NCI-H2107 (cell line): ENCODE measurements at places on chromosomes 13 and 19.

DNA sequence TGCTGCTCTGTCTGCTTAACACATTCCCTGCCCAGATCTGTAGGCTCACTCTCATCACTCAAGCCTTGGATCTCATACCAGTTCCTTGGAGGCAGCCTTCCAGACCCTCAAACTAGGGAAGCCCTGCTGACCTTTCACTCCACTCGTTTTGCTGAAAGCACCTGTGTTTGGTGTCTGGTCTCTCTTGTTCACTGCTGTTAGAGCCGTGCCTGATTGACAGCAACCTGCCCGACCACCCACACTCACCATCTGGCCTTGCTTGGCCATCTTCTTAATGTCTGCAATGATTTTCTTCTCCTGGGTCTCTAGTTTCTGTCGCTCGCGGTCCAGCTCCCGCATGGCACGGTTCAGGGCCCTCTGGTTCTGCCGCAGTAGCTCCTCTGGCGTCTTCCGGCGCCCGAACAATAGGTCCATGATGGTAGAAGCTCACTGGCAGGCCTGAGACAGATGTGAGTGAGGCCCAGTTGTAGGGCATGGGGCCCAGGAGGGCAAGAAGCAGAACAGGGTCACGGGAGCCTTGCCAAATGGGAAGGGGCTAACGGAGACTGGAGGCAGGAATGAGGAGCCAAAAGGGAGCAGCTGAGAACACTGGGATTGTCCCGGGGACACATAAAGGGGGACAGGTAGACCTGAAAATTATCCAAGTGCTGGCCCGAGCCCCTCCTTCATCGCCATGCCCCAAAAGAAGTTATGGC is 959 bp downstream of the CHMP2A start:
- no peak for DNase-seq

GRCh38 chr13:23871616-23872220 is 17.5 kb downstream of the MIPEP start:
- DNase-seq: no peak

- no peak for DNase-seq
Observed at GRCh38 chr13:97798836-97799235, 154.6 kb upstream of the IPO5 start.

GRCh38 chr13:113584870-113585671 is 518 bp downstream of the TFDP1 start:
- no peak for DNase-seq

DNA sequence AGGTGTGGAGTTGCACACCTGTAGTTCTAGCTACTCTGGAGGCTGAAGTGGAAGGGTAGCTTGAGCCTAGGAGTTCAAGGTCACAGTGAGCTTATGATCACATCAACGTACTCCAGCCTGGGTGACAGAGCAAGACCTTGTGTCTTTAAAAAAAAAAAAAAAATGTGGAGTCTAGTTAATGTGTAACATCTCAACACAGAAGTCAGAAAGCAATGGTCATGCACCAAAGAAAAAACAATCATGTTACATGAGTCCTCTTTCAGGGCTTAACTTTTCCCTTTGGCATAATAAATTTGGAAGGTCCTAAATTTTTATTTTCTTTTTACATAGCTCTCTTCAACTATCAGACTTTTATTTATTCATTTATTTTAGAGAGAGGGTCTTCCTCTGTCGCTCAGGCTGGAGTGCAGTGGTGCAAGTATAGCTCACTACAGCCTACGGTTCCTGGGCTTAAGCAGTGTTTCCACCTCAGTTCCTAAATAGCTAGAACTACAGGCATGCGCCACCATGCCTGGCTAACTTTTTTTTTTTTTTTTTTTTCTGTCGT is 22.3 kb downstream of the SETDB2 start:
- DNase-seq: no peak

DNA sequence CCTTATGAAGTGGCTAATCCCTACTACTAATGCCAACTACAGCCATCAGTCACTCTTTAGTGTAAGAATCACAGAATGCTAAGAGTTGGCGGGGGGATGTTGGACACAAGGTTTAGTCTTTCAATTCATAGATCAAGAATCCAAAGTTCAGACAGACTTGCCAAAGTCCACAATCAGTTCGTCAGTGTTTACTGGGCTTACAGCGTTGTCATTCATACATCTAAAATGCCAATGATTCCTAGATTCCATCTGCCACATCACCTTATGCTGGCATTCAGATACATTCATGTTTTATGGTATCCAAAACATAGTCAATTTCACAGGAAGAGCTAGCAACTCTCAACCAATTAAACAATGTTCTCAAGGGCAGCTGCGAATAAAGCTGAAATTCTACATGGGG is 18.1 kb downstream of the RCBTB2 start:
- no peak for DNase-seq

DNA sequence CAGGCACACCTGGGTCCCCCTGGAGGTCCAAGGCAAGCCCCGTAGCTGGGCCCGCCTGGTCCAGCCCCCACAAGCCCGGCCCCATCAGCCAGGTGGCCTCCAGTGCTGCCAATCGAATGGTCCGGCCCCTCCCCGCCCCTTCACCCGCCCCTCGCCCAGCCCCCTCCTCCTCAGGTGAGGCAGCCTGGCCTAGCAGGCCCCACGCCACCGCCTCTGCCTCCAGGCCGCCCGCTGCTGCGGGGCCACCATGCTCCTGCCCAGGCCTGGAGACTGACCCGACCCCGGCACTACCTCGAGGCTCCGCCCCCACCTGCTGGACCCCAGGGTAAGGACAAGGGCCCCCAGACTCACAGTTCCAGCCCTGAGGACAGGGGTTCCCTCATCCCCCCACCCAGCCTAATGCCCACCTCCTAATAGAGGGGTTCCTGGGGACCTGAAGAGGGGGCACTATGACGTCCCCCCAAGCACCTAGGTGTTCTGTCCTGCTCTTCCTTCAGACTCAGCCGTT is at the start of gene HPN:
HPN (plus strand) TSS at position 174 of the 508 bp plus-strand sequence. CDS start 786 bp downstream, outside the sequence.
- DNase-seq: no peak

- DNase-seq: no peak
Observed at GRCh38 chr19:40610396-40611064, 9.4 kb downstream of the LTBP4 start.

- no peak for DNase-seq
Observed at GRCh38 chr19:31092274-31092673, 257.0 kb downstream of the TSHZ3 start.

- no peak for DNase-seq
Observed at GRCh38 chr13:50200988-50201387, 185.7 kb downstream of the KCNRG start.

DNA sequence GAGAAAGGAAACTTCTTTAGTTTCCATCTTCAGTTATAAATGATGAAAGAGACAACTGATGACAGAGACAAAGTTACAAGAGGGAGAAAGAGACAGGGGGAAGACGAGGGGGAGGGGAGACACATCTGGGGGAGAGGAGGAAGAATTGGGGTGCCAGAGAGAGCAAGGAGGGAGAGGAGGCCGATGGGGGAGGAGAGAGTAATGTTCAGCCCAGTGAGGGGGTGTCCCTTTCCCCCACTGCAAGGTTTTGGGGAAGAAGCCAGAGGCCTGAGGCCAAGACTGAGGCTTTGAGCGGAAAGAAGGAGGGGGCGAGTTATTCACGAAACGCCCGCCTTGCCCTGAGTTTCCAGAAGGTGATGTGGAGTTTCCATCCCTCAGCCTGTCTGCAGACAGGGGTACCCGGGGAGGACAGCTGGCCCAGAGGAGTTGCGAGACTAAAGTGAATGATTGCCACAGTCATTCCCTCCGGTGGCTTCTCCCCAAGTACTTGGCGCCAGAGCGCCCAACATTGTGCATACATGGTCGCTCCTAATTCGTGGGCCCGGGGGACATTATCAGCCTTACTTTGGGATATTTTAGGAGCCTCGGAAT is 558 bp upstream of the PPAN start:
- no peak for DNase-seq

DNA sequence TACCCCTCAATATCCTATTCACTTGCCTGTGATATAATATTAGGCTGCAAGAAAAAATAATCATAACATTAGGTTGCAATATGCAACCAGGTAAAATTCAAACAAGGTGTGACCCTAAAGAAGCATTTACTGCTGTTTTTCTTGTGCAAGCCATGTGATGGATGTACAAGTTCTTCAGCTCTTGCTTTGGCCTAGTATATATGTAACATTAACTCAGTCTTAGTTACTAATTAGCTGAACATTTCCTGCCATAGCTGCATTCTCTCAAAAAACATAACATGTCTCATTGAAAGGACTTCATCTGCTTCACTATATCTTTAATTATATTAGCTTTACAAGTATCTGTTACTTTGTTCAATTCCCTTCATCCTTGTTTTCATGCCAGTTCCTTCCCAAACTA is 406.8 kb upstream of the HTR2A start:
- no peak for DNase-seq

GRCh38 chr13:20939662-20940061 is 37.1 kb upstream of the XPO4 start:
- DNase-seq: no peak

DNA sequence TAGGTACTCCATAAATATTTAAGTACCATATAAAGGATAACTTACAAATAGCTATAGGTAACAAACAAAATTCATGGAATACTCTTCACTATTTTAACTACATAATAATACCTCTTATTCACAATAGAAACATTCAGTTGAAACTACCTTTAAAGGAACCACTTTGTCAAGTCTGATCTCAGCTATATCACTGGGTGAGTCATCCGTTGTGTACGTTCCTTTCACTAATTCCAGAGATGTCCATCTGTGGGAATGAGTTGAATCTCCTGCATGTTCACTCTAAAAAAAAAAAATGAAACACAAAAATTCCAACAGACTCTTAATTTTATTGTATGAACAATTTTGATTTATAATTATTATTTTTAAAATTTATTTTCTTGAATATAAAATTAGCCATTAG is 149.4 kb upstream of the FBXL3 start:
- no peak for DNase-seq

GRCh38 chr13:75770592-75771011 is 134.5 kb downstream of the LMO7 start:
- no peak for DNase-seq

DNA sequence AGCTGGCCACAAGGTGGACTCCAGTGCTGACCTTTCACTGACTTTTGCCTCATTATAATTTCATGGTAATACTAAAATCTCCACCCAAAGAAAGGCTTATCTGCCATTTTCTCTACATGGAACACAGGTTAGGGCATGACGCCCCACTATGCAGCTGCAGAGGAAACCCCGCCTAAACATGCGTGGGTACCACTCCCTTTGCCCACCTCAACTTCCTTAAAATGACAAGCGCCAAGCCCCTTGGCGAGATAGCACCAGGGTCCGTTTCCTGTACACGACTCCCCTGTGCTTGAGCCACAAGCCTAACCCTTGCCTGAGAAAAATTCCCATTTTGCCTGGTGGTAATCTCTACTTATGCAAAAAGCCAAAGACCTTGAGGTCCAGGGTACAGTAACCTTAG is 36.0 kb upstream of the PABPC3 start:
- DNase-seq: no peak

GRCh38 chr19:39967561-39967960 is 3.4 kb upstream of the PSMC4 start:
- DNase-seq: no peak

DNA sequence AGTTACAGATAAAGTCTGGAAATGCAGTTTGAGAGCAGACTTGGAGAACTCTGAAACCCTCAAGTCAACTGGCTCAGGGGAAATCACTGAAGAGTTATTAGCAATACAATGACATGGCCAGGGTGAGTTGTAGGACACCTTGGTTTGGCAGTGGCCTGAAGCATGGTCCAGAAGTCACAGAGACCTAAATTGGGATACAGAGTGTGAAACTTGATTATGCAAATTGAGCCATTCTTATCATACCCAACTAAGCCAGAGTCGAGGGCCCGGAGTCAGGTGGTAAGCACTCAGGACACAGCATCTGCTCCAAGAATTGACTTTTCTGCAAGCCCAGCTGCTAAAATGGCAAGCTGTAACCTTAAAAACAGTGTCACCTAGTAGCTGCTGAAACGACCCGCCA is 224.5 kb downstream of the DCLK1 start:
- DNase-seq: no peak

DNA sequence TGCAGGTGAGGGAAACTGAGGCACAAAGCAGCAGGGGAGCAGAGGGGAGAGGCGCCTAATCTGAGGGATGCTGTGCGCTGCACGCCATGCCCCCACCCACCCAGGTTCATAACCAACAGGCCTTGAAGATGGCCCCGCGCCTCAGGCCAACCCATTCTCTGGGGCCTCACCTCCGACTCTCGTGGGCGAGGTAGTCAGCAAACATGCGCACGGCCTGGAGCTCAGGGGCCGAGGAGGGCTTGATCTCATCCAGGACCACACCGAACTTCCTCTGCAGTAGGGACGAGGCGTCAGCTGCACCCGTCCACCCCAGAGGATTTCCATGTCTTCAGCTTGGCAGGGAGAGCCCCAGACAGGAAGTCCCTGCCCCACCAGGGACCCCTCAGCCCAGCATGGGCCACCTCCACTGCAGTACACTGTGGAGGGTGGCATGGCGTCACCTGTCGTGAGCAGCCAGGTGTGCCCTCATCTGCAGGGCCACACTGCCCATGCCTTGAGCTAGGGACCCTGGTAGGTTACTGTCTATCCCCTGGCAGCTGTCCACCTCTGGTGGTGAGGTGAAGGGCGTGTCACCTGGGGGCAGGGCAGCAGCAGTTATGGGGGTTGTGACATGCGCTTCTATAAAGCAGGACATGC is 8.3 kb downstream of the COPE start:
- DNase-seq: no peak

DNA sequence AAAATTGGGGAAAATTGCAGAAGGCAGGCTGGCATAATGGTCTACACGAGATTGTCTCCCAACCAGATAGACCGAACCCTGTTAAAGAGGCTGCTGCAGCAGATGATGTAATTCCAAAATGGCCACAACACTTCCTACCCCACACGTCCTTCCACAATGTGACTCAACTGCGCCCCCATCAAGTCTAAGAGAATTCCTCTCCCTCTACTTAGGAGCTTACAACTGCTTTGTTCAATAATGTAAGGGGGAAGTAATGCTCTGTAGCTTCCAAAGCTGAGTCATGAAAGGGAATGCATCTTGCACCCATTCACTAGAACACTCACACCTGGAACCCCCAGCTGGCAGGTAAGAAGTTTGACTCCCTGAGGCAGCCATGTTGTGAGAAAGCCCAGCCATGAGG is 117.8 kb upstream of the IRS2 start:
- DNase-seq: no peak

GRCh38 chr13:113065406-113066141 is 40.0 kb upstream of the F7 start:
- DNase-seq: no peak

GRCh38 chr19:51784109-51784785 is 10.7 kb upstream of the FPR3 start:
- DNase-seq: no peak

GRCh38 chr13:40588101-40588500 is 78.3 kb downstream of the FOXO1 start:
- no peak for DNase-seq

DNA sequence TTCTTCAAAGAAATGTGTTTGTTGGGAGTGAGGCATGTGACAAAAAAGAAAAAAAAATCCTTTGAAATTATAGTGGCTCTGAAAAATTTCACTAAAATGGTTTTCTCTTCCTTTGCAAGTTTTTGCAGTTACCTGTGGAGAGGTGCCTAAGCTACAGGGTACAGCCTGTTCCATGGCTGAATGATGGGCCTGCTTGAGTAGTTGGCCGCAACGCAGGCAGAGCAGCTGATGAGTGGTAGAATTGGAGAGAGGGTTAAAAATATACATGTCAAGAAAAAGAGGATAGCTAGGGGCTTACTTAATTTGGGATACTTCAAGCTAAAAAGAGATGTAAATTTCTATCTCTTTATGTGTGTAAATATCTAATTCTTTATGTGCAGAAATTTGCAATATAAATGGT is 629.1 kb upstream of the SLC10A2 start:
- DNase-seq: no peak
